ENCODE measurements at places on chromosomes 1 and 21. TPM values are rescaled to one million over a fixed set of nuclear protein-coding genes. Genes with fewer than 3 reads are reported as not detected.
A peak's percentile ranks its signal among the peaks of the same experiment; 100 is the strongest.

AMY2B gene
- total RNA-seq: 1.4 TPM

HENMT1 gene
- total RNA-seq: 12.2 TPM

CYP4A11 gene
- total RNA-seq: not detected

LUZP1 gene
- 20.7 TPM for total RNA-seq

DNA sequence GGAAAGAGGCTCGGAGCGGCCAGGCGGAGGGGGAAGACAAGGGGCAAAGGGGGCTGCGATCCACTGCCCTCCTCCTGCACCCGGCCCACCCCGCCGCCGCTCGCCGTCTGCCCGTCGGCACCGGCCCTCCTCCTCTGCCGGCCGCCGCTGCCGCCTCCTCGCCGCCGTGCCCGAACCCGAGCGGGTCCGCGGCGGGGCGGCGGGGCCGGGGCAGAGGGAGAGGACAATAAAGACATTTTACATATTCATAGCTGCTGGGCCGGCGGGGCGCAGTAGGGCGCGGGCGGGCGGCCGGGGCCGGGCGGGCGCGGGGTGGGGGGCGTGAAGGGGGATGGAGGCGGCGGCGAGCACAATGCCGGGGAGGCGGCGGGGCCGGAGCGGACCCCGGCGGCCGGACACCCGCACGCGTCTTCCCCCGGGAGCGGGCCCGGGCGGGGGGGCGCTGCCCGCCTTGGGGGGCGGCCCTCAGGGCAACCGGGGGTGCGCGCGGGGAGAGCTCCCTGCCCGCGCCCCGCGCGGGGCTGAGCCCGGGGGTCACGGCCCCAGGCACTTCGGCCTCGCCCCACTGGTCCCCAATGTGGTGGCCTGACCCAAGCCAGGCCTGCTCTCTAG lies 546 bp downstream of the POU2F1 start:
- no peak for DNase-seq

GRCh38 chr1:168180148-168180524 lies 1.4 kb downstream of the TIPRL start:
- DNase-seq: no peak

DNA sequence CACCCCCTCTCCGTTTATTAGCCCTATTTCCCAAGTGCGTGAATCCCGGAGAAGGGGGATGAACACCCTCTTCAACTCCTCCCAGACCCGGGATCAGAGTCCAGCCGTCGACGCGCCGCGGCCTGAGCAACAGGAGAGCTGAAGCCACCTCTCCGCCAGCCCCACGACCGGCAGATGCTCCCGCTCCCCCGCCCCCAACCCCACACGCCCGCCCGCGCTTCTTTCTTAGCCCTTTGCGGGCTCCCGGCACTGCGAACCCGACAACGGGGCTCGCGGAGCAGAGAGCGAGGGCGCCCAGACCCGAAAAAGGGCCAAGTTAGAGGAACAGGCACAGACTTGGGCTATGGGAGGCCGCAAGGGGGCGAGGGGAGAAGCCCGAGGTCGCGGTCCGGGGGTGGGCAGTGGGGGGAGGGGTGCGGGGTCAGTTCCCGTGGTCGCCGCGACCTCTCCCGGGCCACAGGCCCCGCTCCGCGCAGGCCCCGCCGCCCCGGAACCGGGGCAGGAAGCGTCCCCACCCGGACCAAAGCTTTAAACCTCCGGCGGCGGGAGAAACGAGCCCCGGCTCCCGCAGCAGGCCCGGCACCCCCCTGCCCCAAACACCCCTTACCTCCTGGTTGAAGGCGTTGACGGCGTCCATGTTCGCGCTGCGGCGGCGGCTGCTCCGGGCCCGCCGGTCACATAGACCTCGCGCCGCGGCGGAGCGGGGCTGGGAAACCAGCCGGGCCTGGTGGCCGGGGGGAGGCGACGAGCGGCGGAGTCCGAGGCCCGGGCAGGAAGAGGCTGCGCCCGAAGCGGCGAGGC lies 662 bp downstream of the SCAF4 start:
- DNase-seq: peak; percentile 49

DNA sequence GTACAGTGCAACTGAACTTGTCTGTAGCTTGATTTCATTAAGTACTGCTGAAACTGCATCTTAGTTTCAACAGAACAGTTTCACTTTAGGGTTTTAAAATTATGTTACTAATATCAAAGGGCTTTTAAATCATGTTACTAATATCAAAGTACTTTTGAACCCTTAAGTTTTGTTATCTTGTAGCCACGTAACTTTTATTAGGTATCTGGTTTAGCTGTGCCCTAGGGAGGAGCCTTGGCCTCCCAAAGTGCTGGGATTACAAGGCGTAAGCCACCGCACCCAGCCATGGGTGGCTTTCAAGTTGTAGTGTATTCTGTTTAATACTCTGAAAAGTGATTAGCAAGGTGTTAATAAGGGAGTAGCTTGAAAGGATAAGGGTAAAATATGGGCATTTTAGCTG lies 2.0 kb downstream of the KDM4A start:
- DNase-seq: no peak
